Skeletal muscle cell (primary cell): ENCODE measurements at places on chromosomes 2 and 18.

DNA sequence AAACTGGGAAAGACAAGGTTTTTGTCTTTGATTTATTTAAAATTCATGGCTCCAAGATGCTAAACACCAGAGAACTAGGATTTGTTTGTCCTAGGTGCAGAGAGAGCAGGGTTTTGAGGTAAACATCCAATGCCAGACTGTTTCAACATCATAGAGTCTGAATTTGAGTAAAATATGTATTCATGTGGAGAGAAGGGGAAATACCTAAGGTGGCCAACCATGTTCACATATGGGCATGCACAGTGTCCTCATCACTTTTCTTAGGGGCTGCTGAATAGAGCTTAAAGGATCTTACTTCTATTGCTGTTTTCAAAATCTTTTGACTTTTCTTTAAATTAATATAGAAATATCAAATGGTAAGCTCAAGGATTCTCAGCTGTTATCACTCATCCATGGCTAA is 287.0 kb upstream of the CCDC68 start:
- DNase-seq: no peak

DNA sequence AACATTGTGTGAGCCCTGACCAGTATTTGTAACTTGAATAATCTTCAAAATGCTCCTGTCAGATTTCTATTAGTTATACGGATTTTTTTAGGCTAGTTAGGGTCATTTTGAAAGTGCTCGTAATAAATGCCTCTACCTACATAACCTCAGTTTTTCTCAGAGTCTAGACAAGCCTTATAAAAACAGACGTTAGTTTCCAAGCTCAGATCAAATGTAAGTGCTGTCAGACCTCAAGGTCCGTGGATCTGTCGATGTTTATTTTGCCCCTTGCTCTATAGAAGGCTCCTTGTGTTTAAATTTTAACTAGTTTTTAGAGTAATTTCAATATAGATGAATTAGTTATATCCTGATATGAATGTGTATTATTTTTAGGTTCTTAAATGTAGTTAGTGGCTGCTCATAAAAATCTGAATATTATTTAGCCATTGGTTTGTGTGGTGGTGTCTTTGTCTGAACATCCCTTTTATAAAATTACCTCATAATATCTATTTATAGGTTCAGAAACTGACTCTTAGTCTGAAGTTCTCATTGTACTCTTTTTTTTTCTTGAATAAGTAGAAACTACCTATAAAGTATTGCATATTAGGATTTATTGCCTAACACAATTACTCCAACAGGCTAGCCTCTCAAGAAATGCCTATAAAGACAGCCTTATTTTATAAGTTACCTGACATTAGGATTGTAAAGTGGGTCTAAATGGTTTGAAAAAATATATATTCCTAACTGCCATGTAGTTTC is 71.1 kb downstream of the MTA3 start:
- no peak for DNase-seq

GRCh38 chr2:216690853-216691741 is 4.3 kb downstream of the IGFBP5 start:
- DNase-seq: no peak

- DNase-seq: peak; percentile 91
These were observed 57.5 kb downstream of the DTNA start for GRCh38 chr18:34767601-34768027.

- no peak for DNase-seq
These were observed 28.4 kb upstream of the CCDC102B start for GRCh38 chr18:68769461-68769860.

DNA sequence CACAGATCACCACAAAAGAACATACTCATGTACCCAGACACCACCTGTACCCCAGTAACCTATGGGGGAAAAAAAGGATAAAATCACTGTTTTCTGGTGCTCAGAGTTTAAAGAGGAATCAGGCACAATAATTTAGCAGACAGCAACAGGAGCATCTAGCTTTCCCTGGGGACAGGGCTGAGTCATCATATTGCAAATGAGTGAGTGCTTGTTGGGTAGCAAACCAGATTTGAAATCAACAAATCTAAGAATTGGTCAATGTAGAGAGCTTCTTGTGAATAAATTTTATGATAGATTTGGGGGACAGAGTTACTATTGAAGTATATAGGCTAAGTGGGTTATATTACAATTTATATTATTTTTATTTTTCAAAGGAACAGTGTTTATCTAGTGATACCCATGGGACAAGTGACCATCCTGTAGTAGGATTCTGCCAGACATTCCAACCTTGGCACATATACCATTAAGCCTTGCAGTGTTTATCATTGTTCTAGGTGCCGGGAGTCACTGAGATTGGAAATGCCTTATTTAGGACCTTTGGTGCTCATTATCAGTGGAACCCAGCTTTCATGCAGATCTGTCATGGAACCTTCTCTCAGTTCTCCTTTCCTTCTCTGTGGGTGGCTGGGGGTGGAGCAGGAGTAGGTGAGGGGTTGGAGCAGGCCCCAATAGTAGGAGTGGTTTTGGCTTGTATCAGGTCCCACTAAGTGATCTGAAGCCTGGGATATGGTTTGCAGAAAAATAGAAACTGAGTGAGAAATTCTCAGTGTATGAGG is 117.2 kb downstream of the CERS6 start:
- peak; percentile 72 for DNase-seq

DNA sequence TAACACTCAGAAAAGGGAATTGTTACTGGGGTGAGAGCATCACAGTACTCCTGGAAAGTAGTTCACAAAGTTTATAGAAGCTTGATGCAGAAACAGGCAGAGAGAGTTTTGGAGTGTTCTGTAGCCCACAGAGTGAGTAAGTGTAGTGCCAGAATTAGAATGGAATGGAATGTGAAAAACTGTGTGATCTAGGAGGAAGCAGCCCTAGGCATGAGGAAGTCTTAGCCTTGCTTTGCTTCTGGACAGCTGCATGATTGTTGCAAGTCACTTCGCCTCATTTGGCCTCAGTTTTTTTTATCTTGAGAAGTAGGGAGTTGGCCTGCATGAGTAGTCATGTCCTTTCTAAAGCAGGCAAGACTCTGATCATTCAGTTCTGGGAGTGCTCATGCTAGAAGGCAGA is 10.9 kb downstream of the SERPINB12 start:
- peak; percentile 94 for DNase-seq

GRCh38 chr18:5439986-5440696 is 103.7 kb downstream of the EPB41L3 start:
- DNase-seq: no peak

GRCh38 chr2:127170452-127171197 is 49.5 kb downstream of the CYP27C1 start:
- no peak for DNase-seq

- no peak for DNase-seq
These were observed 40.0 kb upstream of the SNTG2 start for GRCh38 chr2:910698-911097.

GRCh38 chr2:133346654-133347053 is 221.6 kb downstream of the NCKAP5 start:
- DNase-seq: peak; percentile 75

GRCh38 chr2:29504746-29505145 is 389.5 kb downstream of the CLIP4 start:
- DNase-seq: no peak

- DNase-seq: no peak
These were observed 287.9 kb upstream of the EPAS1 start for GRCh38 chr2:46009315-46009714.

DNA sequence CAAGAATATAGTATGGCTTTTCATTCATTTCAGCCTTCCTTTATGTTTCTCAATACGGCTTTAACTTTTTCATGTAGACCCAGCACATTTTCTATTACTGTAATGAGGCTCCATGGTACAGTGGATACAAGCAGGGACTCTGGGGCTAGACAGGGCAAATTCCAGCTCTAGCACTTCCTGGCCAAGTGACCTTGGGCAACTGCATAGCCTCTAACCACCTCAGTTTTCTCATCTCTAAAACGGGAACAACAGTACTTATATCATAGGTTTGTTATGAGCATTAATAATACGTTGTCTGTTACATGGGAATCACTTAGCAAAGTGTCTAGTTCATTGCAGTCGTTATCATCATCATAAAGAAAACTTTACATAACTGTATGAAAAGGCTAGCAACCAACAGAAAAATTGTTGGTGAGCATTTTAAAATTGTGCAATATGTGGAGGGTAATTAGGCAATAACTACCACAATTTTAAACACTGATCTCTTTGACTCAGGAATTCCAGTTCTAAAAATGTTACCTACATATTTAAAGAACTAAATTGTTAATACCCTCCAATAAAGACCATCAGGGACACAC is 13.7 kb upstream of the RMDN2 start:
- no peak for DNase-seq

- no peak for DNase-seq
These were observed 322.2 kb upstream of the MYT1L start for GRCh38 chr2:2653231-2653630.

- no peak for DNase-seq
These were observed 41.2 kb upstream of the DAPL1 start for GRCh38 chr2:158753641-158754611.

- no peak for DNase-seq
These were observed 266.6 kb upstream of the TANK start for GRCh38 chr2:160893581-160893980.

GRCh38 chr2:137048455-137048854 is 283.1 kb downstream of the THSD7B start:
- no peak for DNase-seq

DNA sequence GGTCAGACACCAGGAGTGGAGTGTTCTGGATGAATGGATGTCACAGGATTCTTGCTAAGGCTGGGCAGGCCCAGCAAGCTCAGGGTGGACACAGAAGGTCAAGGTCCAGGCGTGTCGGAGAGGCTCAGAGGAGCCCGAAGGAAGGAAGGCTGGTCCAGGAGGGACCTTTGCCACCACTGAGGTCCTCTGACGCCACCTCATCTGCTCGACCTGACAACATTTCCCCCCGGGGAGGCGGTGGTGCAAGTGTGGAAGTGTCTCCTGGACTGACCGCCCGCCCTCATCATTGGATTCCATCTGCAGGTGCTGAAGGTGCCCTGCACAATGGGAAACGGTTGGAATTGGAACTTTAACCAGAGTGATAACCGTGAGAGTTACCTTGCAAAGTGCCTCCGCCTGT is 124.6 kb downstream of the RTP5 start:
- DNase-seq: no peak

DNA sequence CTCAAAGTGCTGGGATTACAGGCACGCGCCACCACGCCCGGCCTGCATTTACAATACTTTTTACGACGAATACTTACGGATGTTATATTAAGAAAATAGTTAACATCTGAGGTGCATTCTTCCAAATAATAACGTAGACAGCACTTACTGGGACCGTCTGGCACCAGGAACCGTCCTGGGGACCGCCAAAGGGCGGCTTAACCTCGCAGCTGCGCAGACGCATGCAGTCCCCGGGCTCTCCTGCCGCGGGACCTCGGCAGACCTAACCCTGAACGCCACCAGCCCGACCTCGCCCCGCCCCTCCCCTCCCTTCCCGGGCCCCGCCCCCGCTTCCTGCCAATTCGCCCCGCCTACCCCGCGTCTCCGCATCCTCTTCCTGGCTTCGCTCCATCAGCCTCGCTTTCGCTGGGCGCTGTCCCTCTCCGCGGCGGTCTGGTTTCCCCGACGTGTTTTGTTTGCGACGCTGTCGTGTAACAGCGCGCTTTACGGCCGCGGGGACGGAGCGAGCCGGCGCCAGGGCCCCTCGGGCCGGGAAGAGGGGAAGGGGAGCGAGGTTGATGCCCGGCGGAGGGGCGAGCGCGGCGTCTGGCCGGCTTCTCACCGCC is at the start of gene CNOT11:
CNOT11 (plus strand) TSS at position 479 of the 605 bp plus-strand sequence; CDS start at position 558, 79 bp downstream.
- peak; percentile 94 for DNase-seq

GRCh38 chr18:80167931-80168330 is 58.9 kb downstream of the ADNP2 start:
- DNase-seq: no peak

DNA sequence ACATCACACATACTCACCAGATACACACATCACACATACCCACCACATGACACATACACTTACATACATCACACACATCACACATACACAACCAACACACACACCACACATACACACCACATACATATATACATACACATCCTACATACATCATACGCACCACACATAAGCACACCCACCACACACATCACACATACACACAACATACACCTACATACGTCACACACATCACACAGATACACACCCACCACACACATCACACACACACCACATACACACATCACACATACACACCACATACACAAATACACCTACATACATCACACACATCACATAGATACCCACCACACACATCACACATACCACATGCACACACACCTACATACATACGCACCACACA is 158.4 kb downstream of the NDUFA10 start:
- DNase-seq: no peak

DNA sequence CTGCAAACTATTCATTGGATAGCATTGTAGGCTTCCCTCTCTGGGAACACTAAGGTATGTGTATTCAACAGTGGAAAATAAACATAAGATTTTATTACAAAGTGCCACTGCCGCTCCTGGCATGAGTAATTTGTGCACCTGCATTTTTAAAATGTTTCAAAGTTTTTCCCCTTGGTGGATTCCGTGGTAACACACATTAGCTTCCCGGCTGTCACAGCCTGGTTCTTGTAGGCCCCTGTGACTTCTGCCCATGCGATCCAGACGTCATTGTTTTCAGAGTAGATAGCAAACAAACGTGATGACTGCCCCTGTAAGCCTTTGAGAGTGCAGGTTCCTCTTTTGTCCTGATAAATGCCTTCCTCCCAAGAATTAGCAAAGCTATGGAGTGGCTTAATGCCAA is 421.0 kb downstream of the ZNF521 start:
- no peak for DNase-seq

DNA sequence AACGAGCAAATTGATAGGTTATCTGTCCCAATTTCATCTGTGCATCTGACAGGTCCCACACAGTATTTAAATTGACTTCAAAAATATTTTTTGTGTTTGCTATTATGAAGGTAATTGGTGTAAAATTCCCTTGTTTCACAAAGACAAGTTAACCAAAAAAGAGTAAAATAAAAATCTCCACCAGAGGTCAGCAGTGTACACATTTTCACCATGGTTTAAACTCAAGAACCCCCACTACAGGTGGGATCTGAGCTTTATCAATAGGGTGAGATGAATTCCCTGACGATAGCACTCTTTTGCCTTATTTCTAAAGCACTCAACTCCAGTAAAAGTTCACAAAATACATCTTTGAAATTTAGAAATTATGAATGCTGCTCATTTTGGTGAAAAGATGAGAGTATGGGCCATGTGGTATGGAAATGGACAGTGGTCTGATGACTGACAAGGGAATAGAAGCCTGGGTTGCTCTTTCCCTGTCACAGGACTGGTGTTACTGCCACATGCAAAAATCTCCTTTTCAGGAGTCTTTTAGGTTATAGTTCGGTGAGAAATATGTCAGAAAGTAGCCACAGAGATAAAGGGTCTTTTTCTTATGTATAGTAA is 68.0 kb downstream of the SERPINB8 start:
- no peak for DNase-seq

DNA sequence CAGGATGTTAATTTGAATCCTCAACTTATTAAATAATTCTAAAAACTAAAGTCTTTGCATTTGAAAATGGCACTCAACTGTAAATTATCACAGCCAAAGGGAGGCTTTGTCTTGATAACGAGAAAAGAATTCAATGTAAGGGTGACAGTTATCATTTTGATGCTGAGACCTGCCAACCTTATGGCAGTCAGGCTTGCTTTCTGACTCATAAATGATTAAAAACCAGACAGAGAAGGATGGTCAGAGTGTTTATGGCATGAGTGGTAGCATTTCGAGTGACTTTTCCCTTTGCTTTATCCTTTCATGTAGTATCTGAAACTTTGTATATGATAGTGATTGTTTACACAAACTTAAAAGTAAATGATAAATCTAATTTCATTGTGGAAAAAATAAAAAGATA is 53.9 kb upstream of the EPC2 start:
- DNase-seq: no peak
